ENCODE measurements at places on chromosomes 2 and 18. TPM values are rescaled to one million over a fixed set of nuclear protein-coding genes. Genes with fewer than 3 reads are reported as not detected.

DNA sequence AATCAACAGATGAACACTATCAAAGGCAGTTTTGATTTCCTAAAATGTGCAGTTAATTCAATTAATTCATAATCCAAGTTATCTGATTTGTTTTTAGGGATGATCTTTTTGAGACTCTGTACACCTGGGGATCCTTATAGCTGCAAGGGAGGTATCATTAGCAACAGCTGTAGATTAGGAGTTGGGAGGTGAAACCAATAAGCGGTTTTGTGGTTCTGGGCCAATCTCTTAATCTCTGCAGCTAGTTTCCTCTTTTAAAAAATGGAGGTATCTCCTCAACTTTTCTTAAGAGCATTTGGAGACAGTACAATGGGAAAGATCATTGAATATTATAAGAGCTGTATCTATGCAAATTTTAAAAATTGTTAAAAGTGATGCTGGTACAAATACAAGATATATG, 126.0 kb downstream of the MC4R start:
- no peak overlapping the region for H3K27ac ChIP-seq
- H3K36me3 ChIP-seq: no peaks in the 10 kb centered on the region
- H3K27me3 ChIP-seq: no peaks in the 10 kb centered on the region
- H3K4me3 ChIP-seq: no peak overlapping the region
- no peak for DNase-seq

The PLA2R1 gene
- 11.6 TPM for total RNA-seq

The STARD6 gene
- total RNA-seq: not detected

DNA sequence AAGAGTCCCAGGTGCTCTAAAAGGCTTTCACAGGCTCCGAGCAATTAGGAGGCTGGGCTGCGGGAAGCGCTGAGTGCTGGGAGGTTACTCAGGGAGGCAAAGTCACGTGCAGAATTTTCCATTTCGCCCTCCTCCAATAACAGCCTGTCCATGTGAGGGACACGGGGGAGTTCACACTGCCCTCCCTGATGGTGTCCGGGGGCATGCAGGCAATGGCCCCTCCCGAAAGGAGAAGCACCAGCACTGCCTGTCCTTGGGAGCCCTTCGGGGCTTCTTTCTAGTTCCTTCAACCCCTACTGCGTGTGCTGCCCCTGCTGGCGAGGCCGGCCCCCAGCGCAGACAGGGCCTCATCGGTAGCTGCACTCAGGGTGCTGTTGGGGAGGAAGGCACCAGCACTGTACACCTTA, 63.1 kb upstream of the HPCAL1 start:
- H3K4me3 ChIP-seq: no peak overlapping the region
- no peaks in the 10 kb centered on the region for H3K27me3 ChIP-seq
- no peak for DNase-seq
- no peaks in the 10 kb centered on the region for H3K36me3 ChIP-seq
- H3K27ac ChIP-seq: no peak overlapping the region

GRCh38 chr2:65350651-65351056, 81.7 kb downstream of the SPRED2 start:
- H3K4me3 ChIP-seq: no peak overlapping the region
- no peaks in the 10 kb centered on the region for H3K4me1 ChIP-seq
- H3K27me3 ChIP-seq: no peaks in the 10 kb centered on the region
- DNase-seq: no peak

- no peak for DNase-seq
- H3K27me3 ChIP-seq: no peaks in the 10 kb centered on the region
- no peak overlapping the region for H3K4me3 ChIP-seq
- H3K4me1 ChIP-seq: no peaks in the 10 kb centered on the region
- H3K27ac ChIP-seq: no peak overlapping the region
- H3K36me3 ChIP-seq: no peaks in the 10 kb centered on the region
Measured at GRCh38 chr2:6443061-6443823, 422.5 kb downstream of the CMPK2 start.

The FKBP7 gene
- total RNA-seq: 0.83 TPM

DNA sequence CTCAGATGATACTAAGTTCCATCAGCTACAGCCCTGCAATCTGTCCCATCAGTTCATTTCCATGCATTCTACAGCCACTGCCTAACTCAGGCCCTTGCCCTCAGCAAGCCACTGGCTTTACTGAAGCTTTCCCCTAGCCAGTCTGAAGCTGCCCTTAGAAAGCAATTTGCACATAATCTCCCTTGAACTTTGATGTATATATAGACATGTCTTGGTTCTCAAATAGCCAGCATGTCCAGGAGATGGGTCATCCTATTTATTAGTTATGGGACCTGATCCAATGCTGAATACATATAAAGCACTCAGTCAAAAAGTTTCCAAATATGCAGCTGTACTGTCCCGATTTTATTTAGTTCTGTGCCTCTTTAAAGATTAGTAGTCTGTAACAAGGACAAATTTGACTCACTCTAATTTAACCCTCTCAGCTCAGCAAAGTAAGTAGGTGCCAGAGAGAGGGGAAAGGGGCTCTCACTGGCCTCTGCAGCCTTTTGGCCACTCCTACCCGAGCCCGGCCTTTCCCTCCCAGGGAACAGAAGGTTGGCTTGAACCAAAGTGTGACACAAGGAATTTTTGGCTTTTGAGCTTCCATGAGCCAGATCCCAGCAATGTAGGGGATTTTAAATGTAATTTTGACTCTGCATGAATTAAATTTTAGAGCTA, 70.7 kb downstream of the CCDC93 start:
- no peak overlapping the region for H3K4me3 ChIP-seq
- H3K4me1 ChIP-seq: no peaks in the 10 kb centered on the region
- H3K27ac ChIP-seq: no peak overlapping the region
- H3K36me3 ChIP-seq: no peaks in the 10 kb centered on the region

The LCT gene
- total RNA-seq: 14.9 TPM

The ITGA6 gene
- 246 TPM for total RNA-seq

The METTL8 gene
- 11.4 TPM for total RNA-seq

The CCDC85A gene
- 1.7 TPM for total RNA-seq

The CHRNG gene
- total RNA-seq: not detected

- no peak for DNase-seq
- no peaks in the 10 kb centered on the region for H3K4me1 ChIP-seq
- no peaks in the 10 kb centered on the region for H3K27me3 ChIP-seq
- no peak overlapping the region for H3K4me3 ChIP-seq
Measured at GRCh38 chr2:156019341-156019740, 313.2 kb downstream of the NR4A2 start.

DNA sequence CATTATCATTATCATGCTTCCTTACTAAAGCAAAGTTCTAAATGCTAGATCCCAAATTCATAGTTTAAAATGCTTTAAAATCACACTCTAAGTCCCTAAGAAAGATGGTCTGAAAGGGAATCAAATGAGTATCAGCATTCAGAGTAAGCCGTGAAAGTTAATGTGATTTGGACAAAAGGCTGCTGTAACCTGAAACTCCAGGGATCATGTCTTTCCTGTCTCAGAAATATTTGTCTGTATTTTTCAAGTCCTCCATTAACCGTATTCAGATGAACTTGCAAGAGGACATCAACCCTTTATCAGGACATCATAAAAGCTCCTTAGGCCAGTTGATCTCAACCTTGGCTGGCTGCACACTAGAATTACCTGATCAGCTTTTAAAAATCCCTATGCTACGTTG, 324.3 kb upstream of the PKDCC start:
- no peak overlapping the region for H3K27ac ChIP-seq
- no peaks in the 10 kb centered on the region for H3K4me1 ChIP-seq
- no peak overlapping the region for H3K4me3 ChIP-seq
- H3K27me3 ChIP-seq: no peaks in the 10 kb centered on the region
- DNase-seq: no peak

- DNase-seq: no peak
- no peaks in the 10 kb centered on the region for H3K4me1 ChIP-seq
- H3K27me3 ChIP-seq: no peaks in the 10 kb centered on the region
- H3K36me3 ChIP-seq: no peaks in the 10 kb centered on the region
- no peak overlapping the region for H3K27ac ChIP-seq
Measured at GRCh38 chr2:109356324-109357035, 227.5 kb downstream of the SH3RF3 start.

DNA sequence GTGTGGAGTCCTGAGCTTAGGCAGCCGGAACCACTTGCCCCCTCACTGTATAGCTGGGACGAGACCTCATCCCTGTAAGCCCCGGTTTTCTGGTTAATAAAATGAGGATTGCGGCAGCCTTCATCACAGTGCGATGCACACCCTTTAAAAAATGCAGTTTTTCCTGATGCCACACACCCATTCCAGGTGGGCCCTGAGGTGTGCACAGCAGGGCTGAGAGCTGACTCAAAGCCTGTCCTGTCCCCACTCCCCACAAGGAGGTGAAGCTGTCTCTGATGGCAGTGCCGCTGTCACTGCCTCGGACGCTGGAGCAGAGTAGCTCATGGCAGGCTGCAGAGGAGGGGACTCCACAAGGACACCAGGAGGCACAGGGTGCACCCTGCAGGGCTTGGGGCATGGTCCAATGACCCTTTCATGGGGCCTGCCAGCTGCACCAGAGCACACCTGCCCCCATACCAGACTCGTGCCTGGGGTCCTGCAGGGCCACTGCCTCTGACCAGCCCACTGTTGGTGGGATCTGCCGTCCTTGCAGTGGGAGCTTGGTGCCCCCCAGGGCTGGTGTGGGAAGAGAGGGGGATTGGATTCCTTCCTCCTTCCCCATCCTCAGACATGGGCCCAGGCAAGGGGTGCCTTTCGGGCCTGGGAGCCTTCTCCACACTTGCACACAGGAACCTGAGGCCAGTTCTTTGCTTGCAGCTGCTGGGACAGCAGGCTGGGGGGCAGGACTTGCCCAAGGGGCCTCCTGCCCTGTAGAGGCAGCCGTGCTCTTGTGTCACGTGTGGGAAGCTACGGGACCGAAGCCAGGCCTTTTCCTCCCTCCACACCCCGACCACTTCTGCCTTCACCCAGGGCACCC, 22.8 kb downstream of the GPC1 start:
- H3K27ac ChIP-seq: no peak overlapping the region
- peaks cover 11% of the 10 kb centered on the region for H3K27me3 ChIP-seq
- no peak overlapping the region for H3K4me3 ChIP-seq
- H3K36me3 ChIP-seq: no peaks in the 10 kb centered on the region

The AQP12A gene
- not detected for total RNA-seq

GRCh38 chr2:84234103-84234502, 225.0 kb downstream of the SUCLG1 start:
- no peak overlapping the region for H3K4me3 ChIP-seq
- DNase-seq: no peak
- no peaks in the 10 kb centered on the region for H3K27me3 ChIP-seq
- no peaks in the 10 kb centered on the region for H3K36me3 ChIP-seq
- H3K4me1 ChIP-seq: no peaks in the 10 kb centered on the region
- H3K27ac ChIP-seq: no peak overlapping the region

DNA sequence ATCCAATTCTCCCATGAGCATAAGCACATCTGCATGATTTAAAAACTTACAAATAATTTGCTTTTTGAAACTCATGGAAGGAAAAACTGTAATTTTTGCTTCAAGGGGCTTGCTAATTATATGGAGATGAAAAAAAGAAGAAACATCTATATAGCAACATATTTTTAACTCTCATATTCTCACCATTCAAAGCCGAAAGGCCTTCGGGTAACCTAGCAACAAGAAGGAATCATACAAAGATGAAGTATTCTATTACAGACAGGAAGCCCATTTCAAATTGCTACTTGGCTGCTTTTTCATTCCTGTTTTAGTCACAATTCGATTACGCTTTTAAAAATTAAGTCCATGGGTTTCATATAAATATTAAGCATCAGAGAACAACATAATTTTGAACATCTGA, 39.2 kb upstream of the RNU4ATAC start:
- H3K4me3 ChIP-seq: no peak overlapping the region
- H3K27ac ChIP-seq: no peak overlapping the region
- DNase-seq: no peak
- no peaks in the 10 kb centered on the region for H3K27me3 ChIP-seq

- no peaks in the 10 kb centered on the region for H3K36me3 ChIP-seq
- no peak overlapping the region for H3K4me3 ChIP-seq
- H3K27me3 ChIP-seq: no peaks in the 10 kb centered on the region
- H3K27ac ChIP-seq: peak overlapping the region; percentile 18
Measured at GRCh38 chr2:28153851-28154250, 238.8 kb upstream of the FOSL2 start.

Measured in Peyer's patch (tissue), 4 donors.